ENCODE measurements at places on chromosomes 7 and 10.
A peak's percentile ranks its signal among the peaks of the same experiment; 100 is the strongest.

DNA sequence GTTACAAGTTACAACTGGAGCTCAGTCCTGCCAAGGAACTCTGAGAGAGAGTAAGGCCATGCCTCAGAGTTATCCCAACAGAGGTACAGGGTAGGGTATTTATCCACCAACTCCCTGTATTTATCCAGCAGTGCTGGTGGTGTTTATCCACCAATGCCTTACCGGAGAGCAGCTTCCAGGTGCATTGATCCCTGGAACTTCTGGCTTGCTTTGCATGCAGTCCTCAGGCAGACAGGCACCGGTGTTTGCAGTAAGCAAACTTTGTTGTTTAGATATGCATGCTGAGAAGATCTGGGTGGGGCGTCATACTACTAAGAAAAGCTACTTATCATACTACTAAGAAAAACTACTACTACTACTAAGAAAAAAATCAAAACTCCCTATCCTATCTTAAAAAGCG, 92.4 kb downstream of the CYP26A1 start:
- DNase-seq, result no peak

DNA sequence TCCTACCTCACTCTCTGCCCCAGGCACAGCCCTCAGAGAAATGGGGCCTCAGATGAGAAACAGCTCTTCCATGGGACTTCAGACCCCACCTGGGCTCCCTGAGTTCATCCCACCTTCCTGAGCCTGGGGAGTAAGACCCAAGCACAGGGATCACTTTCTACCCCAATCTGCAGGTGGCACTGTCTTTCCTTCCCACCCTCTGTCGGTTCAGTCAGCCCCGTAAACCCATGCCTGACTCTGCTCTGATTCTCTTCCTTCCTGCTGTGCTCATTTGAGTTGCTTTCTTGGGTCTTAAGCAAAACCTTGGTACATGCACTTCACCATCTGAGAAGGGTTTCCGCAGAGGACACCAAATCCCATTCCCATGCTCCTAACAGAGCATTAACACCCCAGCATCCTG, 306.4 kb upstream of the CDC14C start:
- no peak for DNase-seq

DNA sequence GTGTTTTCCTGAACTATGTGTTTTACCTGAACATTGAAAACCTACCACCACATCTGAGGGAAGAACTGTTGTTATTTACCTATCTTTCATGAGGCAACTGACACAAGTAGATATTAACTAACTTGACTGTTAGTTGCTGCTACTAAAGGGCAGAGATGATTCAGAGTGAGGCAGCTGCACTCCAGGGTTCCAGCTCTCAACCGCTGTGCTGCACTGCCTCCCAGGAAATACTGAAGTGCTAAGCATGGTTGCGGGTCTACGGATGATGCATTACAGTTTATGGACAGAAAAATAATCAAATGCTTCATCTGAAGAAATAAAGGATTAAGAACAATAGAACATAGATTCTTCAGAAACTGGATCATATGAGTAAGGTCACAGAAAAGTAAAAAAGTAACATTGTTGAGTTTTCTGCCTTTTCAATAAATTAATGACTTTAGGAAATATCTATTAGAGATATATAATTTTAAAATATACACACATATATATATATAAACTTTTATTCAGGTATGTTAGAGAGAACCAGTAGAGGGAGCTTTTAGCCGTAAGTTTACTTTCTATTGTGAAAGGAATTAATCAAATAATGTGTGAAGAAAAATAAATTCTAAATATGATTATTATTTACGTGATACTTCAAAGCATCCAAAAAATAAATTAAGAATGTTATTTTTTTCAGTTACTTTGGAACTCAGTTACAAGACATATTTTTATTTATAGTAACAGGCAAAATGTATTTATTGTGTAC, 620.0 kb downstream of the CNTNAP2 start:
- DNase-seq, result no peak

- no peak for DNase-seq
These were observed 34.3 kb downstream of the ABLIM1 start for GRCh38 chr10:114623661-114624294.

DNA sequence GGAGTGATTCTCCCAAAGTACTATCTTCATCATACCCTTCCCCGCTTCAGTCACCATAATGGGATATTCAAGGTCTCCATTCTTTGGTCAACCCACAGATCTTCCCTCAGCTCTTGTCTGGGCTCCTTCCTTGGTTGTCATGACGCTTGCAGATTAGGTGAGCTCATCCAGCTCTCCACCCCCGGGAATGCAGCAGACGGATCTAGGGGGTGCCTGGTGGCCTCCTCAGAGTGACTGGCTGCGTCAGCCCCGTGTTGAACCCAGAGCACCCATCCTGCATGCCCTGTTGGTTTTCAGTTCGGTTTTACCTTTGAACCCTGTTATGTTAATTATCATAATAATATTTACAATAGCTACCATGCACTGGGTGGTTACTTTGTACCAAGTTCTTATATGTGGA, 6.4 kb downstream of the NEURL1 start:
- no peak for DNase-seq

- DNase-seq, result no peak
These were observed 166.0 kb downstream of the FANK1 start for GRCh38 chr10:126062131-126063032.

- DNase-seq, result no peak
These were observed 2.6 kb downstream of the KDM7A start for GRCh38 chr7:140174217-140174616.

DNA sequence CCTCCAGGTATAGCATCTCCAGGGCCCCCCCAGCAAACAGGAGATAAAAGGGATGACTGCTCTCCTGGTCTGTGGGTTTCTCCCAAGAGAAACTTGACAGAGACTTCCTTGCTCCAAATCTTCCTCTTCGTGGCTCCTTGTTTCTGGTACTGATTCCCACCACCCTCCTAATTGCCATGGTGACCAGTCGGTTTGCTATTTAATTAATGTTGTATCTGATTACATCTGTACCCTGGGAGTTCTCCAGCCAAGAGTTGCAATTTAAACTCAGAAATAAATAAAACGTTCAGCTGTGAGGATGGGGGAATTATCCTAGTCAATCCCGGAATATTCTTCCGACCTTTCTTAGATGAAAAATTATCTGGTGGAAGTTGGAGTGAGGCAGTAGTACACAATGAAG, 264.7 kb downstream of the PAXIP1 start:
- DNase-seq, result no peak

GRCh38 chr7:29809533-29810155, 3.3 kb downstream of the WIPF3 start:
- DNase-seq, result no peak

GRCh38 chr7:2269991-2270460, 28.0 kb downstream of the NUDT1 start:
- no peak for DNase-seq

GRCh38 chr7:77667459-77668086, 28.7 kb upstream of the RSBN1L start:
- no peak for DNase-seq

DNA sequence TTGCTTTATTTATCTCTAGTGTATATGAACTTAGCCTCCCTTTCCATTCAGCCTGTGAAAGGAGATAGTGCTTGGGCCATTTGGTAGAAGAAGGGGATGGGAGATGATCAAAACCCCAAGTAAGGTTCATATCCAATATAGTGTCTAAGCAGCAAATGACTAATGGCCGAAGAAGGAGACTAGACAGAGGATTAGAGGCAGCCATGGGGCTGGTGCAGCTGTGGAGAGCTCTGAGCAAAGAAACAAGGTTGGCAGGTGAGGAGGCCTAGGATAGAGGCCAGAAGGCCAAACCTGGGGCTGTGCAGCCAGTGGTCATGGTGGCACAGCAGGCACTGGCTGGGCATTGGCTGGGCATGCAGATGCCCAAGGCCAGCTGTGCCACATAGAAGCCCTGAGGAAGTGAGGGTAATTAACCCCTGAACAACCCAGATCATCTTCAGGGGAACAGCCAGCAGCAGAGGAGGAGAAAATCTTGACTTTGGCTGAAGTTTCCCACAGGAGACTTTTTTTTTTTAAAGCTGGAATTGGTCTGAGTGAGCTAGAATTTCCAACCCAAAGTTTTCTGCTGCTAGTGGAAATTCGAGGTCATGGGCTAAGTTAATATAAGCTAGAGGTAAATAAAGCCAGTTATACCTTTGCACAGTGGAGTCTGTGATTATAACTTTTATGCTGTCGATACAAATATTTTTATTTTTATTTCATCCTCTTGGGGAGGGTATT, 10.3 kb upstream of the CPA1 start:
- no peak for DNase-seq

GRCh38 chr7:117582219-117582704, 102.4 kb downstream of the CFTR start:
- no peak for DNase-seq

GRCh38 chr10:127402596-127403409, 146.3 kb upstream of the NPS start:
- DNase-seq, result no peak

DNA sequence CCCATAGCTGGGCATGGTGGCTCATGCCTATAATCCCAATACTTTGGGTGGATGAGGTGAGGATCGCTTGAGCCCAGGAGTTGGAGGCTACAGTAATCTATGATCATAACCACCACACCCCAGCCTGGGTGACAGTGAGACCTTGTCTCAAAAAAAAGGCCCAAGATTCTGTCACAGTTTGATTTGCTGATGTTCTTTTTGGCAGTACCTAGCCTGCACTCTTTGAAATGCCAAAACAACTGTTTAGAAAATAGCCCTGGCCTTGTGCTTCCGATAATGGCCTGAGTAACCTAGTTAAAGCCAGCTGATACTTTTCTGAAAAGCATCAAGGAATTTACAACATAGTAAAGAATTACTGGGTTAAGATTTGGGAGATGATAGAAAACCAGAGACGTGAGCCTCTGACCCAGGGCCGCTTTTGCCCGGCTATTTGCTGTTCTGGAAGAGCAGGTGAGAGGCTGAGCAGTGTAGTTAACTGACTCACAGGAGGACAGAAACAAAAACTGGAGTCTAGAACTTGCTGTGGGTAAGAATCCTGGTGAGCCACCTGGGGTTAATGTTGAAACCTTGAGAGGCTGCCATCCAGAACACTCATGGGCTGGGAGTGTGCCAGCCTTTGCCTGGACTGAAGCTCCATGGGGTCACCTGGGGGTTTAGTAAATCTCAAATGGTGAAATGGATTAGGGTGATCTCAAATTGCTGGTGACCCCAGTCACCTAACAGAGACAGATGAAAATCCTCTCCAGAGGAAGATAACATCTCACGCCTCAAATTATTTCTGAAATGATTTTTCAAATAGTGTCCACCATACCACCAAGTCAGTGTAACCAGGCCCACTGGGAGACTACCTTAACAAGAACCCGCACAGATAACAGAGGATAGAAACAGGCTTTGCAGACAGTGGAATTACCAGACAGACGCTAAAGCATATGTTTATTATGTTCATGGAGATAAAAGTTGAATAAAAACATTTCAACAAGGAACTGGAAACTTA, 51.8 kb downstream of the GALNT11 start:
- DNase-seq, result no peak

GRCh38 chr10:391305-391704, 256.1 kb downstream of the ZMYND11 start:
- DNase-seq, result no peak

GRCh38 chr10:71069909-71070666, 142.3 kb upstream of the UNC5B start:
- DNase-seq, result no peak

DNA sequence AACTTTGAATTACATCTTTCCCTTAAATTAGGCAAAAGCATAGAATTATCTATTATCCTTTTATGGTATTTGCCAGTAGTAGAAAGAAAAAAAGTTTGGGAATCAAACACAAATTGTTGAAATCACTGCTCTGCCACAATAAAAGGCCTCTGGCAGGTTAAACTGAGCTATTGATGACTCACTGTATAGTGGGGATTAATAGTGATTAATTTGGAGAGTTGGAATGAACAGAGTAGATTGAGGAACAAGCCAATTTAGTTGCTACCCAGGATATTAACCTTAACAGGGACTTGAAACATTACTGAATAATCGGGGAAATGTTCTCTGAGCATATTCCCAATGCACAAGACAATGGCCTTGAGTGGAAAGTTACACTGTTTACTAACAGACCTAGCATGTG, 33.1 kb downstream of the MASTL start:
- no peak for DNase-seq

DNA sequence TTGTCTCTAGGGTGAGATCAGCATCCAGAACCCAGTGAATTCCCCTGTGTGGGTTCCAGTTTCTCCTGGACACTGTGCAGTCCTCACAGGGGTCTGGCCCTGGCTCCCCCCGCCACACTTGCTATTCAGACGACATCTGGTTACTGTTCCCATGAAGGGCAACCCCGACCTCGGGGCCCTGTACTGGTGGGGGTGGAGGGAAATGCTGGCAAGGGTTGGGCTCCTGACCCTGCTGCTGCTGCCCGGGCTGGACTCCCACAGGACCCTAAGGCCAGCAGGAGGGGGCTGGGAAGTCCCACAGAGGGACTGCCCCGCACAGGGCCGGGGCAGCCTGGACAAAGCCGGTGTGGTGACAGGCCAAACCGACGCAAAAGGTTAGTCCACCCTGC, 768 bp upstream of the CPA1 start:
- DNase-seq, result no peak

GRCh38 chr7:43465581-43466554, 117.0 kb upstream of the STK17A start:
- no peak for DNase-seq

GRCh38 chr10:108662975-108663374, 1260.3 kb downstream of the XPNPEP1 start:
- no peak for DNase-seq

- DNase-seq, result no peak
These were observed 22.2 kb downstream of the FZD1 start for GRCh38 chr7:91286432-91286831.

DNA sequence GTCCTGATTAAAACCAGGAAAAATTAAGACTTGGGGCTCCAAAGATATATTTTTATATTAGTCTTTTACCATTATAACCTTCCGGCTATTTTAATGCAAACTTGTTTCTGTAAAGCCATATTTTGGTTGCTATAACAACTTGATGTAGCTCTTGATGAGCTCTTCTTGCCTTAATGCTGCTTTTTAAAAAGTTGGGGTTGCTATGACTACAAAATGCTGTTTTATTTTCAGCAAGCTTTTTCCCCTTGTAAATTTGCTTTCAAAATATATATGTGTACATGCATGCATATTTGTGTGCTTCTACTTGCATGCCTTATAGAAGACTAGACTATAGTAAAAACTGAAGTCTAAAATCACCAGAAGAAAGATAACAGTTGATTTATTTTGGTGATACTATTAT, 99.7 kb downstream of the CSTF2T start:
- DNase-seq, result no peak

- no peak for DNase-seq
These were observed 946.9 kb downstream of the SORCS1 start for GRCh38 chr10:106217627-106218026.

- DNase-seq, result no peak
These were observed 16.1 kb upstream of the PCLO start for GRCh38 chr7:83178796-83179195.

- peak; percentile 70 for DNase-seq
These were observed 165.6 kb upstream of the KMT2E start for GRCh38 chr7:104848138-104848990.

DNA sequence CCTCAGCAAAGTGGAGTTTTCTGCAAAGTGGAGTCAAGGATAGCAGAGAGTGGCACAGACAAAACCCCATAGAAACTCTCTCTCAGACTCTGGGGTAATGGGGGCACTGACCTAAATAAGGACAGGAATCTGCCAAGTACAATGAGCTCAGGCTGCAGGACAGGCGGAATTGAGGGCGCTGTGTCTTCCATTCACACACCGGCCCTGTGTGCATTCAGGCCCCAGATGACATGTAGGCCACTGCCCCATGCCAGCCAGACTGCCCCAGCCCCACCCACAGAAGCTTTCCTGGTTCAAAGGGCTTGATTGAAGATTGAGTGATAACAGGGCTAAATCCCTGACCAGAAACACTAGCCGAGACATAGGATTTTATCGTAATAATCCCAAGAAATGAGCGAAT, 52.7 kb downstream of the EEPD1 start:
- DNase-seq, result no peak
